Substantia nigra (tissue), 51 donors: ENCODE measurements at places on chromosomes 6 and 20.

- no peak for DNase-seq
Observed at GRCh38 chr6:75906871-75907270, 157.8 kb downstream of the MYO6 start.

GRCh38 chr6:41318654-41319565, 16.5 kb upstream of the NCR2 start:
- peak; percentile 58 for DNase-seq

DNA sequence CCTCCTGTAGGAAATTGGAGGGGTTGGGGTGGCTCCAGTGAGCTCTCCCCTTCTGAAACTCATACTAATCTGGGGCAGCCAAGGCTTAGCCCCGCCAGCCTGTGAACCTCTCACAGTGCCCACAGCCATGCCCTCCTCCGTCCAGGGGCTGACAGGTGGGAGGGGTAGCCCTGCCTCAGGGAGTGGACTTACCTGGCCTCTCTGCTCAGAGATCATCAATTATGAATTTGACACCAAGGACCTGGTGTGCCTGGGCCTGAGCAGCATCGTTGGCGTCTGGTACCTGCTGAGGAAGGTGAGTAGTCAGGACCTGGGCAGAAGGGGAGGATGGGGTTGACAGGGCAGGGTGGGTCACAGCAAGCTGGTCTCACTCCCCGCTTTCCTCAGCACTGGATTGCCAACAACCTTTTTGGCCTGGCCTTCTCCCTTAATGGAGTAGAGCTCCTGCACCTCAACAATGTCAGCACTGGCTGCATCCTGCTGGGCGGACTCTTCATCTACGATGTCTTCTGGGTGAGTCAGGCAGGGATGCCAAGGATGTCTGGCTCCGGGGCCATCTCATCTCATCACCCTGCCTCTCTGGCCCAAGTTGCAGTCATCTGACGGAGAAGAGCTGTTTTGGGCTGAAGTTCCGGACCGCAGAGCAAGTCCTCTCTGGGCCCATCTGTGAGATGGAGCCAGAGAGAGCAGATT, 34.7 kb downstream of the HM13 start:
- no peak for DNase-seq

- no peak for DNase-seq
Observed at GRCh38 chr20:39968495-39968894, 720.5 kb downstream of the MAFB start.

DNA sequence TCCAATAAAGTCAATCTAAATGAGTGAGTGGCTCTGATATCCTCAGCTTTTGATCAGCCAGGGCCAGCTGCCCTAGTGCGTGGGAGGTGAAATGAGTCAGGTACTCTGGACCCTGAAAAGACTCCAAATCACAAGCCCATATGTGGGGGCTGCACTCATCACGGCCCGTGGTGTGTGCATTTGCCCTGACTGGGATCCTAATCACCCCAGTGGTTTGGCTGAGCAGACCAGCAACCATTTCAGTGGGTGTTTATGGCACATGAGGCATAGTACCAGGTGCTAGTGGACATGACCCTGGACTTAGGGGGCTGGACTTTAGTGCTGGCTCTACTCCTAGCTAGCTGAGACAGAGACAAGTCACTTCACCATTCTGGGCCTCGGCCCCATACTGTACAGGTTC, 39.4 kb downstream of the SCML4 start:
- DNase-seq, result no peak

GRCh38 chr6:118295336-118295735, 252.8 kb upstream of the PLN start:
- DNase-seq, result no peak

- DNase-seq, result no peak
Observed at GRCh38 chr6:105077596-105078385, 102.0 kb downstream of the POPDC3 start.

DNA sequence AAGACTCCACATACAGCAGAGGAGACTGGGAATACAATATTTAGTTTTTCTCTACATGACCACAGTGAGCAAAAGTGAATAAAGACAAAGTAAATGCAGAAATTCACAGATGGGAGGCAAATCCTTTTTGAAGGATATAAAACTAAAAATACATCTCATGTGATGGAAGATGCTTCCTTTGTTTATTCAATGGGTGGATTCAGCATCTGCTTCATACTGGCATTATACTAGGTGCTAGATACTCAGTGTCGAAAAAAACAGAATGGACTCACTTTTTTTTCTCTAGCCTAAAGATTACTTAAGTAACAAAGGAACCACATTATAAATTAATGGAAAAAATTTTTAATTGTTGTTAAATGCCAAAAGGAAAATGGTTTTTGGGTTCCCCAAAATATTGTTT, 216.2 kb downstream of the TRDN start:
- DNase-seq, result no peak

- DNase-seq, result no peak
Observed at GRCh38 chr6:136102991-136103688, 147.0 kb downstream of the MTFR2 start.

DNA sequence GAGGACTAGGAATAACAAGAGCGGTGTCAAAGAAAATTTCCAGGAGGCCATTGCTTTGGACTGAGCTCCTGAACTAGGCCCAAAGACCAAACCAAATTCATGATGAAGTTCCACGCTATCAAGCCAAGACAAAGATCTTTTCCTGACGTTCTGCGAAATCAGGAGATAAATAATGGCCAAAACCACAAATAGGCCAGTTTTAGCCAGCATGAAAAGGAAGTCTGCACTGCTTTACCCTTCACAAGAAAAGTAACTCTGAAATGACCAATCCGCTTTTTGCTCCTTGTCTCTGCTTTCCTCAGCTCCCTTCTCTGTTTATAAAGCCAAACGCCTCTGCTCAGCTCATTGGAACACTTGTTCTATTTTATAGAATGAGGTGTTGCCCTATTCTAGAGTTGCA, 6.7 kb downstream of the NCOA5 start:
- no peak for DNase-seq

- DNase-seq, result no peak
Observed at GRCh38 chr6:106257195-106257594, 68.4 kb downstream of the ATG5 start.

- no peak for DNase-seq
Observed at GRCh38 chr6:32962213-32962826, 6.1 kb upstream of the BRD2 start.

- DNase-seq, result no peak
Observed at GRCh38 chr6:22068561-22069305, 228.1 kb downstream of the PRL start.

DNA sequence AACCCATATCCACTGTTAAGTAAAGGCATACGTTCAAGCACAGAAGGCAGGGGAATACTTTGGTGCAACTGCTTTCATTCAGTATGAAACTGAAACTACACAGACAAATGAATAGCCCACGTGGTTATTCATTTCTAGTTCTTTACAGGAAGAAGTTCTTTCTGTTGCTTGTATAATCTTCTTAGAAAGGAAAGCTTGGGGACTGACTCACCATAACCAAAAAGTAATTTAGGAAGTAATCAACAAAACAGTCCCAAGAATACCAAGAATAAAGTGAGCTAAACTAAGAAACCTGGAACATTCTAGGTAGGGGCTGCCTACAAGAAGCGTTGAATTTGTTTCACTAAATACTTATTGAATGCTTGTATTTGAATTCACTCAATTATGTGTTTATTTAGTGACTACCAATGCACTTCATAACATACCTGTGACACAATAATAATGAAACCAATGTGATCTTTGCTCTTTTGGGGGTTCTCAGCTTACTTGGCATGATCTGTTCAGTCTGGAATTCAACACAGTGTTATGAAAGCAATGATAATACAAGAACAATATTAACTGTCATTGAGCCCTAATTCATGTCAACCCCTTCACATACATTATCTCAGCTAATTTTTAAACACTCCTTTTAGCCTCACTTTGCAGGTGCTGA, 25.1 kb upstream of the KIAA0408 start:
- DNase-seq, result no peak
